ENCODE measurements at places on chromosomes 1 and 21.

GRCh38 chr1:150409504-150410362, 45.8 kb downstream of the RPRD2 start:
- no peak for DNase-seq

DNA sequence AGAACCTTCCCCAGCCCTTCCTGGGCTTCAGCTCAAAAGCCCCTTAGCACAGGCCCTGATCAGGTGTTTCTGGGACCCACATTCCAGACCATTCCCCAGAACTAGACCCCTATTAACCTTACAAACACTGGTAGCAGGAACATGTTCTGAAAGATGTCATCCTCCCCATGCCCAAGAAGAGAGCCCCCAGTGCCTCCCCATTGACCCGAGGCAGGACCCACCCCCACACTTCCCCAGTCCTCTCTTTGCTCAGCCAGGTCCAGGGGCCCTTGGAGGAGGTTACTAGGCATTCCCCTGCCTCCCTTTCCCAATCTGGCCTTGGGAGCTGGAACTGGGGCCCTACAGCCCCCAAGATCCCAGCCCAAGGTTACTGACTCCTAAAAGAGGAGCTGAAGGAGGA, 38.9 kb upstream of the HMGB4 start:
- no peak for DNase-seq

- DNase-seq: no peak
These were observed 11.4 kb downstream of the AGMAT start for GRCh38 chr1:15573477-15573876.

GRCh38 chr1:180917306-180918065, 4.8 kb downstream of the KIAA1614 start:
- no peak for DNase-seq

DNA sequence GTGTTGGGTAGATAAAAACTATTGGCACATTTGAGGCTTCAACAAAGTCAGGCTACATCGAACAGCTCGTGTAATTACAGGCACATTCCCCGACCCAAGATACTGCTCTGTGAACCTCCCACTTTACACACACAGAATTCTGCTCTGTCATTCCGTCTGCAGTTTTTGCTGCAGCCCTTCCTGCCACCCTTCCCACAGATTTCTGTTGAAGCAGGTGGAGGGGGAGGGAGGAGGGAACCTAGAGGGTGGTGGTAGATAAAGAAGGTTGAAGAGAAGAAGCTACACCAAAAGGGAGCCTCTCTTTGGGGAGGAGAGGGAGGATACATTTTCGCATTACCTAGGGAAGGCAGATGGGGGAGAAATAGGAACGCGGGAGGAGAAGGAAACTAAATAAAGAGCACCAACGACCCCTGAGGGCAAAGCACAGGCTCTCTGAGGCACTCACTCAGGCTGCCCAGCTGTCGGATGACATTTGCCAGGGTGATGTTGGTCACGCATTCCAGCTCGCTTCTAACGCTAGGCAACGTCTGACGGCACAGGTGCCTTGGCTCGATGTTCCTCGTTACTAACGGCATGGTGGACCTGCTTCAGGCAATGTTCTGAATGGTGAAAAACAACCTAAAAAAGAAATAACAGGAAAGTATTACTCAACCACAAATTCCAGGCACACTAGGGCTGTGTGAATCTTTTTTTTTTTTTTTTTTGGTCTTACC, 36.0 kb downstream of the GPR3 start:
- peak; percentile 41 for DNase-seq

GRCh38 chr1:19644395-19644680, 227 bp downstream of the NBL1 start:
- DNase-seq: no peak

GRCh38 chr1:59730759-59731478, 83.8 kb upstream of the HOOK1 start:
- DNase-seq: no peak

GRCh38 chr1:4016351-4017130, 116.5 kb upstream of the C1orf174 start:
- DNase-seq: no peak

DNA sequence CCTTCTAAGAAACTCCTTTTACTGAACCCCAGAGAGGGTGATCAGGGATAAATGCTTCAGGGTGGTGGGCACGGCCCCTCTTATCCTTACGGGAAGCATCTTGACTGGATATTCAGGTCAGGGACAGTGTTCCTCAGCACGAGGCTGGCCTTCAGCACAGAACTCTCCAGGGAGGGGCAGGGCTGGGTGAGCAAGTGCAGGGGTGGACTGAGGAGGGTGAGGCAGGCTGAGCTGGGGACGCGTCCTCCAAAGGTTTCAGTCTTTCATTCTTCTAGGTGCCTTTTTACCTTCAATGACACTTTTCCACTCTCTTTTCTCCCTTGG, 52.3 kb downstream of the RASSF5 start:
- DNase-seq: peak; percentile 48

GRCh38 chr1:173193639-173194038, 13.5 kb downstream of the TNFSF4 start:
- no peak for DNase-seq

- peak; percentile 49 for DNase-seq
These were observed 618 bp downstream of the ETS2 start for GRCh38 chr21:38806153-38806941.

DNA sequence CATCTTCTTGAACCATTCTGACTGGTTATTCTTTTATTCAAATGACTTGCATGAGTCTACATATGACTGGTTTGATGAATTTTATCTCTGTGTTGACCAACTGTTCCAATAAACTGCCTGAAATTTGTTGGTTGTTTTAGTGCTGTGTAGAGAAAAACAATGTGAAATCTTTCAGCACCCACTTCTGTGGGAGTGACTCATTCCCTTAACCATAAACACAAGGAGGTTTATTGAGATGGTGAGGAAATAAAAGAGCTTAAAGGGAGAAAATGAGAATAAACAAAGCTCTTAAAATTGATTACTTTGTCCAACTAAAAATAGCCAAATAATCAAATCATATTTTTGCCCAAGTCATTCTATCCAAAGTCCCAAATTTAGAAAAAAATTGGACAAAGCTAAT, 341.1 kb downstream of the TGFB2 start:
- no peak for DNase-seq

- DNase-seq: no peak
These were observed 60.4 kb upstream of the ENAH start for GRCh38 chr1:225713281-225713680.

DNA sequence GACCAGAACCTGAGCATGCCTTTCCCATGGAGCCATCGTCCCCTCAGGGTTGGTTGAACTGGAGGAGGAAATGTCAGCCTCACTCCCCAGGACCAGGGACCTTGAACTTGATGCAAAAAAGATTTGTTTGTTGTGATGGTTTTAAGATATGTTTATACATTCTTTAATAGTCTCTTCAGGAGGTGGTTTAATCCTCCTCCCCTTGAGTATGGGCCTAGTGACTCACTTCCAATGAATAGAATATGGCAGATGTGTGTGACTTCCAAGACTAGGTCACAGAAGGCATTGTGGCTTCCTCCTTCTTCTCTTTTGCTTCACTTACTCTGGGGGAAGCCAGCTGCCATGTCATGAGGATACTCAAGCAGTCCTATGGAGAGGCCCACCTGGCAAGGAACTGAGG, 81.7 kb upstream of the WNT4 start:
- DNase-seq: no peak

GRCh38 chr21:29245104-29245643, 53.5 kb upstream of the BACH1 start:
- DNase-seq: peak; percentile 24

DNA sequence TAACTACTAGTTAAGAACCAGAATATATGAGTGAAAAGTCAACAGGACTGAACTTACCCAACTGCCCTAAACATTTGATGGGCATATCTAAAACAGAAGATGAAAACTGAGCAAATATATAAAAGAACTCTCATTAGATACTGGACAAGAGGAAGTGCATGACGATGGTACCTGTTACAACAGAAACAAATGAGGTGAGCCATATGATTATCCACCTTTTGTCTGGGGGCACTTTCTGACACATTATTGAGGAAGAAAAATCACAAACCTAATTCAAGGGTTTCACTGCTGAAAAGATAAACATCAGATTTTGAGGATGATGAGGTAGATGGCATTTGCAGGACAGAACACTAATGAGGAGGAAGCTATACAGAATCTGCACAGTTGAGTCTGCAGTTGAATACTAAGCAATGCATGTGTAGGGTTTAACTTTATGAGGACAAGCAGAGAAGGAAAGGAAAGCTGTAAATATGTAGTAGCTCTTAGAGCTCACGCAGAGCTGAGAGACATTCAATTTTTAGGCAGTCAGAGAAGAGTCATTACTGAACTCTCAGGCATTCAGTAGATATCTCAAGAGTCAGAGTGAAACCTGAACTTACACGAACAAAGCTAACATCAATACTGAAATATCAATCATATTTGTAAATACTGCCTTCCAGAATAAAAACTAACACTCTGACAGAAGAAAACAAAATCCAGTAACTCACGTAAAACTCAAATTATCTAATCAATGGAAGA, 262.1 kb downstream of the AKT3 start:
- no peak for DNase-seq

DNA sequence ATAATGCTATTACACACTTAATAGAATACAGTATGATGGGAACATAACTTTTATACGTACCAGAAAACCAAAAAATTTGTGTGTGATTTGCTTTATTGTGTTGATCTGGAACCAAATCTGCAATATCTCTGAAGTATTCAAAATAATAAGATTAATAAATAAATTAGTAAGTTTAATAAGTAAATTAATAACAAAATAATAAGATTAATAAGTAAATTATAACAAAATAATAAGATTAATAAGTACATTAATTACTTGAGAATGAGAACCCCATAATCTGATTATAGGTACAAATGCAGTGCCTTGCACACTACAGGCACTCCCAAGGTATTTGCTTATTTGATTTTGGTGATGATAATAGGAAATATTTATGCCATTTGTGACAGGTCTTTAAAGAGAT, 267.4 kb downstream of the ZNF326 start:
- no peak for DNase-seq

GRCh38 chr1:221294242-221294641, 415.0 kb downstream of the HLX start:
- no peak for DNase-seq

DNA sequence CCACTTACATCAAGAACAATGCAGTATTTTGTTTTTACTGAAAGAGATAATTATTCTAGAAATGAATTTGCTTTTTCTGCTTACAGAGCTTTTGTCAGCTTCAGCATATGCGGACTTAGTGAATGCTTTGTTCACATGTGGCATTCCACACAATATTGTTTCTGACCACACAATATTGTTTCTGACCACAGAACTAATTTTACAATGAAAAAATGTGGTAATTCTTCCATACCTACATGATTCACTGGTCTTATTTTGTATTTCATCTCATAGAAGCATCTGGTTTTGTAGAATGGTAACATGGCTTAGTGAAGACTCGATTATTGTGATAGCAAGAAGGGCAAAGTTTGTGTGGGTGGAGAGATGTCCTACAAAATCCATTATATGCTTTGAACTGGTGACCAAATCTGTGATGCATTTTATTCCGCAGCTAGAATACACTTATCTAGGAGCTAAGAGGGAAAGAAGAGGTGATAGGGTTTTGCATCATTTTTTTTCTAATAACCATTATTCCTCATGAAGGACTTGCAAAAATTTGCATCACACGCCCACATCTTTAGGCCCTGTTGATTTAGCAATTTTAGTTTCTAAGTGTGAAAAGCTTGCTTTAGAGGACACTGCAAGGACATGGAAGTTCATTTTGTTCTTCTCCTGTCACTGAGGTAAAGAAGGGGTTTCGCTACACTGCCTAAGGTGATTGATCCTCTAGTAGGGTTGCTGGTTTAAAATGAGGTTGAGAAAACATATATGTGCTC, 75.3 kb downstream of the HLX start:
- no peak for DNase-seq

GRCh38 chr21:42398436-42399028, 2.7 kb upstream of the TMPRSS3 start:
- no peak for DNase-seq

All from stimulated activated naive CD8-positive, alpha-beta T cell treated with anti-CD3 and anti-CD28 coated beads, Interleukin-15, Interleukin-2, amounts not matched to agents 100 U/mL and 50 U/mL, for 24 hours (primary cell).